Stimulated activated naive B cell treated with anti-CD40 and anti-IgM and Interleukin-4, amounts not matched to agents 10 μg/mL and 1 μg/mL and 100 μg/mL, for 72 hours (primary cell): ENCODE measurements at places on chromosomes 5 and 9.

GRCh38 chr5:158600679-158601078 is 499.0 kb downstream of the EBF1 start:
- H3K4me3 ChIP-seq, result no peak overlapping the region
- no peaks in the 10 kb centered on the region for H3K27me3 ChIP-seq
- no peak overlapping the region for H3K27ac ChIP-seq
- no peak for DNase-seq

DNA sequence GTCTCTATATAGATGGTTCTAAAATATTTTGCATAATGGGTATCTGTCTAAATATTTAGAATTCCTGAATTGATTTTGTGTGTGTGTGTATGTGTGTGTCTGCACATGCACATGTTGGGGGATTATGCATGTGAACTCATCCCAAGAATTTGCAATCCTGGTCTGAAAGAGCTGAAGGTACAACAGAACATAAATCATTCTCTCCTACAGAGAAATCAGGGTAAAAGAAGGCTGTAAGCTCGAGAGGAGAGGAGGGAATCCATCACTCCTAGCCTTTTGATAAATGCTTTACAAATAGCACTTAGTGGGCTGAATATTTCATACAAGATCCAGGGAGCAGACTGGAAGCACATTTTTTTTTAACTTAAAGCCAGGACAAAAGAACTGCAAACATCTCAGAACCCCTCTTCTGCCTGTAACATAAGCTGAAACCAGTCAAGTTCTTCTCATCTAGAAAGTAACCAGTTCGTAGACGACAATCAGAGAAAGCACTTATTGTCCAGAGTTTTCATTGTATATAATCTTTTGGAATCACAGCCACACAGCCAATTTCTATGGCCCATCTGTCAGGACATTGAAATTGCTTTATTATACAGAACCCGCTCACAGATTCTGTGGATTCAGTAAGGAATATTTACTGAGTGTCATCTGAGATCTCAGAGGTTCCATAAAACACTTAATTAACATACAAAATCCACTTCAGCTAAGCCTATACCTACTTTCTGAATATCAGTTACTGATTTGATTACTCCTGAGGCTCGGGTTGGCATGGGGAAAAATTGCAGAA is 541.4 kb upstream of the ZNF462 start:
- no peak overlapping the region for H3K27ac ChIP-seq
- no peaks in the 10 kb centered on the region for H3K27me3 ChIP-seq
- DNase-seq, result no peak
- no peak overlapping the region for H3K4me3 ChIP-seq

DNA sequence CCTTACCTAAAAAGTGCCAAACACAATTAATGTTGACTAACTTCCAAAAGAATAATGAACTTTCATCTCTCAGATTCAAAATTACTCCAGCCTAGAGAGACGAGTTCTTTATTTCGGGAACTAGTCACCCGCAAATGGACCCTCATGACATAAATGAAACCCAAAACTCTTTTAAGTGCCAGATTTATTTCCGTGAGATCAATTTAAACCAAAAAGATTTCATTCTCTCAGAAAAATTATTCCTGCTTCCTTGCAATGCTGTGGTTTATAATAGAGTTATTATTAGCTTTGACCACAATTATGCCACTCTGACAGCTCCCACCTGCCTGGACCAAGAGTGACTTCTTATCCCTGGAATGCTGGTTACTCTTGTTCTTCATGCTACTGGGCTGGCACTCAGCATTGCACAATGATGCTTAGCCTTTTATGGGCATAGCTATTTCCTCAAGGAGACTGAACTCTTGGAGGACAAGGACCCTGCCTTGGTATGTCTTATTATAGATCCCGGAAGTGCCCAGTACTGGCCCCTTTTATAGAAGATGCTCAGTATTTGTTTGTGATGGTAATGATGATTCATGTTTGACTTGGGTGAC is 183.5 kb downstream of the SNX18 start:
- H3K27ac ChIP-seq, result no peak overlapping the region
- no peaks in the 10 kb centered on the region for H3K36me3 ChIP-seq
- DNase-seq, result no peak

- H3K4me1 ChIP-seq, result peaks cover 32% of the 10 kb centered on the region
- peak overlapping the region; percentile 82 for H3K4me3 ChIP-seq
- H3K27ac ChIP-seq, result peak overlapping the region; percentile 77
Measured at GRCh38 chr9:137255448-137256114, 454 bp downstream of the NELFB start.
